NCI-H2171 treated with DMSO at 0.1 percent for 48 hours (cell line): ENCODE measurements at places on chromosomes 3 and 15.

DNA sequence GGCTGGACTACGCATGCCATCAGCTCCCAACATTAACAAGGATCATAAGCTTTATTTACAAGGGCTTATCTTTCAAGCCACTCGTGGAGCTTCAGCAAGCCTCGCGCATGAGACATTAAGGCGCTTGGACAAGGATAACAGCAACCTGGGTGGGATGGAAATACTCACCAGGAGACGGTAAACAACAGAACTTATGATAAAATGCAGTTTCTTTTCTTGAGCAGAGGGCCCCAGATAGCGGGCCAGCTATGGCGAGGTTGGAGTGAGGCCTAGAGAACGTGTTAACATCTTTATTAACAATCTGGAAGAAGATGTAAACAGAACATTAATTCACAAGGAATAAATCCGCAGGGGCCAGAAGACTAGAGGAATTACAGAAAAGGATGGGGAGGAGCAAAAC, 158.2 kb downstream of the NTRK3 start:
- no peak for DNase-seq

DNA sequence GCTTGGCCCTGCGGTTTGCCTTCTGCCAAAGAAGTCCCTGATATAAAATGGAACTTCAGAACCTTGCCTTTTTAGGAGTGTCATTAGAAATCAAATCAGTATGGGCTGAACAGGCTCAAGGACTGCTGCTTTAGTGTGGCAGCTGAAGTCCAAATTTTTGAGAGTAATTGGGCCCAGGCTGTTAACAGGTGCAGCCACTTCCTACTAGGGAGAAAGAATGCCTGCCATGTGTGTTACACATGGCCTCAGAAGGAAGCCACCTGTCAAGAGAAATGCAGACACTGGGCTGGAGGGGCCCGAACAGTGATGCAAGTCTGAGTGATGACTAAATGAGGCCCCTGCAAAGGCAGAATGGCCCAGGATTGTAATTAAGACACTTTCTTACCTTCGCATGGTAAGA, 786.7 kb upstream of the CFAP20DC start:
- peak; percentile 52 for DNase-seq

GRCh38 chr3:10888518-10889090, 72.6 kb downstream of the SLC6A11 start:
- no peak for DNase-seq

DNA sequence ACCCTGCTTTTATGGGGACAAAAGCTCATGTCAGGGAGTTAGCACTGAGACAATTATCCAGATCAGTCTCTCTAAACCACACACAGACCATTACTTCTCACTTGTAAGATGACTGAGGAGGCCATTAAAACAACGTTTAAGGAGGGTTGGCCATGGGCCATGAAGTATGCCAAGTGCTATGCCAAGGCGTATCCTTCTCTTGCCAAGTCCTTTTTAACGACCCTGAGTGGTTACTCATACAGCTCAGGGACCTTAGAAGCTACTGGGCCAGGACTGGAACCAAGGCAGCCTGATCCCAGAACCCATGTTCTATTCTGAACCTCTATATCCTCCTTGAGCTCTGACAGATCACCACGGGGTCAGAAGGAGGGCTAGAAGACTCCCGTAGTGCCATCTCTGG, 50.0 kb downstream of the NMNAT3 start:
- DNase-seq, result no peak

GRCh38 chr15:63764124-63764803, 69.5 kb downstream of the HERC1 start:
- no peak for DNase-seq
